Fibroblast of the aortic adventitia (primary cell): ENCODE measurements at places on chromosomes 7 and 10.

GRCh38 chr7:50267525-50268041, 36.9 kb upstream of the IKZF1 start:
- no peak for DNase-seq

DNA sequence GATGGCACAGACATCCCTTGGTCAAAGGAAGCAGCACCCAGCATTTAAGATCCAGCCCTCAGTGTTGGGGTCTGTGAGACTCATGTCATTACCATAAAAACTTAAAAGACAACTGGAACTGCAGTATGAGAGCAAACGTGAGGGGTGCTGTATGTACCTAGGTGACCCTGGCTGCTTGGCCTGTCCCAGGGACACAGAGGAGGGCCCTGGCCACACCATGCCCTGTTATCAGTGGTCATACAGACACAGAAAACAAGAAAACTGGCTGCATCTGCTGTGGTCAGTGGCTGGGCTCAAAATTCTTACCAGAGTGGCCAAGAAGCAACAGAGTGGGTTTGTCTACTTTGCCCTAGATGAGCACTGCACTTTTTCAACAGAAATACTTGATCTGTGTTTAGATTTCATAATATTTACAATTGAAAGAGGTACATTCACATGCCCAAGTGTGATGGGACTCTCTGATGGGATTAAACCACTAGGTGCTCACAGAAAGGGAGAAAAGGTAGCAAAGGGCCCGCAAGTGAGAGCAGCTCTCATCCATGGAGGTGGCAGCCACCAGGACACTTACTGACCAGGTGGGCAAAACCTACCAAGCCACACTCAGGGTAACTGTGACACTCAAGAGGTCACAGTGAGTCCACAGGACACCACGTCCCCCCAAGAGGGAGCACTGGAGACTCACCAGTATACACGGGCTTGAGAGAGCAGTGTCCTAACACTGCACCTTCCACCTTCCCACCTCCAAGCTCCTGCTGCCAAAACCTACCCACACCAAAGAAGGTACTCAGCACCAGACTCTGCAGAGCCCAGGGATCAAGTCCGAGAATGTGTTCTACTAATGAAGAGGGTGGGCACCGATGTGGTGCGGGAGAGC, 68.1 kb upstream of the CAMK2B start:
- no peak for DNase-seq

- DNase-seq = no peak
Measured at GRCh38 chr7:158397885-158398284, 189.7 kb downstream of the PTPRN2 start.

GRCh38 chr10:27344568-27345454, 104.2 kb upstream of the ACBD5 start:
- DNase-seq = no peak

- DNase-seq = peak; percentile 47
Measured at GRCh38 chr7:107891636-107892366, 818 bp downstream of the DLD start.

GRCh38 chr10:126061526-126061925, 165.2 kb downstream of the FANK1 start:
- peak; percentile 23 for DNase-seq

DNA sequence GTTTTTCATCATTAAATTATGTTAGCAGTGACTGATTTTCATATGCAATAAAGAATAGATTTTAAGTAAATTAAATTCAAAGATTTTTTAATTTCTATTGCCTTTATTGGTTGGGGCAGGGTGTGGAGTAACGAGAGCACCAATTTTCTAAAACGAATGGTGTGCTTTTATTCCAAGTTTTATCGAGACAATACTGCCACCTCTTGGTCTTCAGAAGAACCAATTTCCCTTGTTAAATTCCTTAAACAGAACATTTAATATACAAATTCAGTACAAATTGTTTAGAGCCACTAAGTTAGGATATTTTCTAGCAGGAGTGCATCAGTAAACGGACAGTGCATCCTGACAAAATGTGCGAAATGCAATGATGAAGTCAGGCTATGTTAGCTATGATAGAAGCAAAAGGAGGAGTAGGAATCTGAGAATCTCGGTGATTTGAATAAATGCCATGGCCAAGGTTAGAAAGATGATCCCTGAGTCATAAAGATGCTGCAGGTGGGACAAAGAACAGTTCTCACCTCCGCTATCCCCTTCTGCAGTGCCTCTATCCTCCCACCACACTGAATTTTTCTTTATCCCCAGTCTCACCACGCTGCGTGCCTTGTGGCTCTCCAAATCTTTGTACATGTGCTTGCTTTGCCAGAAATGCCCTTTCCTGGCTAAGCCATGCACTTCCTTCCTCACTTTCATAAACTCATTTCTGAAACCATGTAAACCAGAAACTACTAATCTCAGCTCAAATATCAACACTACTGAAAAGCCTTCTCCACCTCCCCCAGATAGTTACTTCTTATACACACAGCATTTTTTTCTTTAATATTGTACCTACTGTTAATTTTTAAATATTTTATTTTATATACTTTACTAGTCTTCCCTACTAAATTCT, 31.9 kb upstream of the AGBL3 start:
- peak; percentile 70 for DNase-seq

DNA sequence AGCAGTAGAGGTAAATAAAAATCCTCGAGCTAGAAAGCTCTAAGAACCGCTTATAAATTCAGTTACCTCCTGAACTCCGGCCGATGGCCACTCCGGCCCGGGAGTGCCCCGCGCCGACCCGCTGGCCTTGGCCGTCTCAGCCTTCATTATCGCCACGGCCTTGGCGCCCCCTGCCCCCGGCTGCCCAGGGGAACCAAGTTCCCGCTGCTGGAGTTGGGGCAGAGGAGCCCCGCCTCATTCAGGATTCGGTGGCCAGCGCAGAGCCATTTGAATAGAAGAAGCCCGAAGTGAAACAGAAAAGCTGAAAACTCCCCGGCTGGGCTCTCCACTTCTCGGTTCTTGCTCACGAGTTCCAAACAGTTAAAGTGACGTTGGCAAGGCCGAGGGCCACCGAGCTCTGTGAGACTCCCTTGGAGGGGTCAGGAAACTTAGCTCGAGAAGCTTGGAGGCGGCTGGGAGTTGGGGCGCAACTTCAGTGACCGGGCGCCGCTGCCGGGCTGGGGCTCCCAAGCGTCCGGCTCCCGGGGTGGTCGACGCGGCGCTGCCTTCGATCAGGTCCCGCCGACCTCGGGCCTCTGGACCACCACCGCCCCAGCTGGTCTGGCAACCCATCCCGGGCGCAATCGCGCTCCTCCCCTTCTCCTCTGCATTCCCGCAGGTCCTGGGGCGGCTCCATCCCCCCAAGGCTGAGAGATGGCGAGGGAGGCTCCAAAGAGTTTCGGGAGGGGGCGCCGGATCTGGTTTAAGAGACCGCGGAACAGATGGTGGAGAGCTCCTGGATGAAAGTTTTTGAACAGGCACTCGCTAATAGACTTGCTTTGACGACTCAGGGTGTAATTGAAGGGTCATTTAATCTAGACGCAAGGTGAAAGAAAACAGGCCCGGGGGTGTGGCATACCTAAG, 5.8 kb upstream of the FEZF1 start:
- DNase-seq = peak; percentile 23

DNA sequence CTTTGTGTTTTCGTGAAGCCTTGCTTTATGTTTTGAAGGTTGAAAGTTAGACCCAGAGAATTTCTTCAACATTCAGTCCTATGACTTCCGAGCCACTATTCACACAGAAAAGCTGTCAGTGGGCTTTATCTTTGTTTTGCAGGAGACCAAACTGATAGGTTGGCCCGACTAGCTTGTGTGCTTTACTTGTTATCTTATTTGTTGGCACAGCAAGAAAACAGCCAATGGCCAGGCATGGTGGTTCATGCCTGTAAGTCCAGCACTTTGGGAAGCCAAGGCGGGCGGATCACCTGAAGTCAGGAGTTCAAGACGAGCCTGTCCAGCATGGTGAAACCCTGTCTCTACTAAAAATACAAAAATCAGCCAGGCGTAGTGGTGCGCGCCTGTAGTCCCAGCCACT, 16.0 kb upstream of the GDI2 start:
- DNase-seq = no peak

GRCh38 chr10:100377830-100378229, 30.8 kb downstream of the SCD start:
- DNase-seq = no peak

GRCh38 chr7:17773289-17773626, 167.0 kb downstream of the SNX13 start:
- peak; percentile 89 for DNase-seq

DNA sequence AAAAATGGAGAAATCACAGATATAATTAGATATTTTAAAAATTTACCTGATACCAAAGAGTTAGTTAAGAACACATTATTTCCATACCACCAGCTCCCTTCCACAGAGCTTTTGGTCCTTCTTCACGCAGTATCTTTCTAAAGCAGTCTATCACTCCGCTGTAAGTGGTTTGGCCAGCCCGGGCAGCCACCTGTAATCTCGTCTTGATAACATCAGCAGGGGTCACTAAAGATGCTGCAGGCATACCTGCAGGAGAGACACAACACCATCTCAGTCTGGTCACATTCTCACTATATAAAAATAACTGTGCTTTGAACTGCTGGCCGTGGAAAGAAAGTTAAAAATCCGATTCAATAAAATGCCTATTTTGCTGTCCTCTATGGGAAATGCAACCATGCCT, 200.1 kb downstream of the SLC25A13 start:
- DNase-seq = no peak
